ENCODE measurements at places on chromosomes 3 and 15.

DNA sequence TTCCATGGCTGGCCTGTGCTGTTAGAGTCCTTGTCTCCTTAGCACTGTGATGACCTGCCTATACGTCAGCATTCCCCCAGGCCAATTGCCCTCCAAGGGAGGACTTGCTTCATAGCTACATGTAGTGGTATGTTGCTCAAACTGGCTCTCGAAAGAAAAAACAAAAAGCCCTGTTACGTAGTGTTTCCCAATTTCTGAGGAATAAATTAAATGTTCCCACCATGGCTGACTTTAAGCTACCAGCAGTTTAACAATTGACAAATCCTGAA, 54.6 kb downstream of the WNT7A start:
- DNase-seq: no peak

GRCh38 chr3:165389064-165389463, 192.9 kb upstream of the SLITRK3 start:
- DNase-seq: no peak

GRCh38 chr15:91424001-91424400, 323.9 kb downstream of the SV2B start:
- DNase-seq: no peak

DNA sequence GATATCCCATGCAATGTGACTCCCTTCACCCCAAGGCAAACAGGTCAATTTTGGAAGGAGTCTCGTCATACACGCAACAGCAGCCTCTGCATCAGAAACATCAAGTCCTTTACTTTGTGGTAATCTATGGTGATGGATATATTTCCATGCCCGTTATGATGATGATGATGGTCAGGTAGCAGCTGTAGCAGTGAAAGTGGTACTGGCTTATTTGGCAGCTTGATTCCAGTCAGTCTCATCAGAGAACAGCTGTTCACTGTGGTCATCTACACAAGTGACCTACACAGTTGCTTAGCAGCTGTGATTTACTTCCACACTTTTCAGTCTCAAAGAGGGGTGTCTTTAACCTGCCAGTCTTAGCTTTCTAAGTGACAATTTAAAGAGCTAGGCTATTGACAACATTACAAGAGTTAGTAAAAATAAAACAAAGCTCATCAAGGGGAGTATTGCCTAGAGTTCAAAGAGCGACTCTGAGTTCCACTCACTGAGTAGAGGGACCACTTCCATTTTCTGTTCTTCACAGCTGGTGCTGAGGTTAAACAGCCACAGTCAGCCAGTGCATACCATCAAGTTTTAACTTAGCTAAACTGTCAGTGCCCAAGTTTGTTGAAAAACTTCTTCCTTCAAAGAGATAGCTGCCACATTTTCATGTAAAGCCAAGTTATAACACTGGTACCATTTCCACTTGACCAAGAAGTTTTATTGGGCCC, 587.4 kb upstream of the KCNMB2 start:
- no peak for DNase-seq

- DNase-seq: no peak
These were observed 39.4 kb upstream of the KY start for GRCh38 chr3:134690226-134690625.

- peak; percentile 16 for DNase-seq
These were observed 47.6 kb downstream of the RAP2B start for GRCh38 chr3:153209596-153209995.

DNA sequence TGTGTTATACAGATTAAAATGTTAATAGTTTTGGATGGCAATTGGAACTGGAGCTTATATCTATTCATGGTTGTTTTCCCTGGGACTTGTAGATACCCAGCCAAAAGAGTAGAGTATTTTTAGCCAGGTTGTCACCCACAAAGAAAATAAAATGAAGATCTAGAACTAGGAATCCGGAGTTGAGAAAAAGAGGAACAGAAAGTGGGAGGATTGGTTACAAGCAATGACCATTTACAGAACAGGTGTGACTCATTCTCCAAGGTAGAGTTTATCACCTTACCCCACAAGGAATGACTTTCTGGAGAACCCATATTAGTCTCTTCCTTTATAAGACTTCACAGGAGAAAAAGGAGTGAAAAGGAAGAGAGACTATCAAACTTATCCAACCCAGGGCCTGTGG, 99.8 kb downstream of the TMEM108 start:
- no peak for DNase-seq

- DNase-seq: peak; percentile 43
These were observed 882 bp downstream of the GXYLT2 start for GRCh38 chr3:72888546-72889309.

DNA sequence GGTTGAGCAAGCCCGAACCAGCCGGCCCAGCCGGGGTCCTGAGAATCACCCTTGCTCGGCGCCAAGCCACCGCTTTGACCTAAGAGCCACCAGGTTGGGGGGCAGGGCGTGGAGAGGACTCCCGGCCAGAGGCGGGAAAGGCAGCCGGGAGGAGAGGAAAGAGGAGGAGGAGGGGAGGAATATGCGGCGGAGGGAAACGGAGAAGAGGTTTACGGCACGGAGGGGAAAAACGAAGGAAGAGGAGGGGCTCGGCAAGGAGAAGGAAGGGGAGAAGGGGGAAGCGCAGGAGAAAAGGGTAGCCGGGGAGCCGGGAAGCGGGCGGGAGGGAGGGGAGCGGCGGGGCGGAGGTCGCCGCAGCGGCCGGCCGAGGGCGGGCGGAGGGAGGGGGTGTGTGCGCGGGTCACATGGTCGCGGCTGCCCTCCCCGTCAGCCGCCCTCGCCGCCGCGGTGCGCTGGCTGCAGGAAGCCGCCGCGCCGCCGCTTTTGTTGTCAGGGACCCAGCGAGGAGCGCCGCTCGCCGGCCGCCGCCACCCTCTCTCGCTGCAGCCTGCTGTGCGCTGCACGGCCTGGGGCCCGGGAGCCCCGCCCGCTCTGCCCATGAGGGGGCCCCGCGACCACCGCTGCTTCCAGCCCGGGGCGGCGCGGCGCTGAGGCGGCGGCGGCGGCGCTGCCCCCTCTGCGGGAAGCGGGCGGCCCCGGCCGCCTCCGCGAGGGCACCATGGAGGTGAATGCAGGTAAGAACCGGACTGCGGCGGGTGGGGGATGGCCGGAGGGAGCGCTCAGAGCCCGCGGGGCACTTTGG, at the start of gene NR1D2:
Gene NR1D2 (plus strand): TSS at position 426 of the 802 bp plus-strand sequence. CDS start 293 bp downstream, at position 719.
- DNase-seq: peak; percentile 74

DNA sequence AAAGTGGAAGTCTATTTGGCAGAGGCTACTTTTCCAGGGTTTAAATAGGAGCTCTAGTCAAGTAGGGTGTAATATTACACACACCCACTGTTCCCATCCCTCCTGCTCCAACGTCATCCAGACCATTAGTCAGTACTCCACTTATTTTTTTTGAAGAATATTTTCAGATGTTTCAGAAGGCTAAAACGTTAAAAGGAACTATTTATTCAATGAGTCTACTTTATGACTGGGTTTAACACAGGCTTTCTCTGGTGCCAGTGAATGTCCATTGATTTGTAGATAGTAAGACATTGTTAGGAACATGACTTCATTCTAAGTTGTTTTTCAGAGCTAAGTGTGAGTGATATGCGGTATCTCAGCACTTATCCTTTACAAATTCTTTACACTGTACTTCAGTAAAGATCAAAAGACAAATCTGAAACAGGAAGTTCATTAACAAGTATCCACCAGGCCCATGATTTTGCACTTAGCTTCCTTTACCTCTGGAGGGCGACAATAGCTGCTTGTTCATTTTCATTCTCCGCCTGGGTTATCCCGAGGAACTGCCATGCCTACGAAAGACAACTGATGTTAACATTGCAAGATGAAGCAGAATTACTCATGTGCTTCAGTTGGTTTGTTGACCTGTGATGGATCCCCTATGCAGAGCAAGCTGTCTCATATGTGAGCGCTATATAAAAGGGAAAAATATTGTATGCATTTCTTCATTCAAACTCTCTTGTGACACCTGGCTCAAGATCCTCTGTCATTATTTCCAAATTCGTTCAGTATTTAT, 158.7 kb downstream of the USP13 start:
- DNase-seq: peak; percentile 68

- no peak for DNase-seq
These were observed 72.9 kb downstream of the RIOX2 start for GRCh38 chr3:97899331-97899730.

DNA sequence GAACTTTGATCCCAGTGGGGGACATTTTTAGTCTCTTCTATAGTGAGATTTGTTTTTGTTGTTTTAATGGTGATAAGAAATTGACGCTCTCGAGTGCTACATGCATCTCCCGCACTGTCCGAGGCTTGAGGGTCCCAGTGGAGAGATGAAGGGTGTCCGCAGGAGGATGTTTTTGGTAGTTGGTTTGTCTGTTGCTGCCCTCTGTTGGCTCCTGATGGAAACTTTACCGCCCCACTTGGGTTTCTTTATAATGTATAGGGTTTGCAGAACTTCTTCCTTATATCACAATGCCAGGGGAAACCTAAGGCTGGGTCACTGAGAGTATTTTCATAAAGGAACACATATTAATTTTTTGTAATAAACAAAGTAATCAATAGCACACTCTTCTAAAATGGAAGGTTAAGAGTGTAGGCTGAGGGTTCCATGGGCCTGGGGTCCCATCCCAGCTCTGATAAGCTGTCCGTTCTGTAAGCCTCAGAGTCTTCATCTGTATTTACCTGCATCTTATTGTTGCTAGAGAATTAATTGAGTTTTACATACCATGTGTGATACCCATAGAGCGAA, 185.3 kb upstream of the FEZF2 start:
- peak; percentile 2 for DNase-seq

GRCh38 chr3:10726787-10727186, 89.2 kb upstream of the SLC6A11 start:
- no peak for DNase-seq

- DNase-seq: no peak
These were observed 152.1 kb upstream of the TBC1D5 start for GRCh38 chr3:17894434-17895060.

- DNase-seq: peak; percentile 6
These were observed 632.2 kb downstream of the MAGI1 start for GRCh38 chr3:65406470-65406869.

- DNase-seq: no peak
These were observed 27.6 kb downstream of the VIPR1 start for GRCh38 chr3:42530073-42530472.

GRCh38 chr3:186209810-186210752, 101.2 kb upstream of the ETV5 start:
- DNase-seq: no peak

DNA sequence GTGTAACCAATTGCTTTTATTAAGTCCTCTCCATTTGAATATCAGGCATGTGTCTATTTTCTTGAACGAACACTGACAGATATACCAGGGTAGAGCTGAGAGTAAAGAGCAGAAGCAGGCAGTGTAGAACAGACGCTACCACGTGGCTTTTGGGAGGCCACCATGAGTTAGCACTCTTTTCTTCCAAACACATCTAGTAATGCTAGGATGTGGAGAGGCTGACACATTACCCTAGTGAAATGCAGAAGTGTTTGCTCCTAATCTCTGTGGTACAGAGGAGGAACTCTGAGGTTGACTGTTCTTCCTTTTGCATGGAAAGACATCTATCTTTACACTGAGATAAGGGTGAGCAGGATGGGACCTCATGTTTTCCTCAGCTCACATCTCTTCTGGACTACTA, 216.3 kb downstream of the SATB1 start:
- DNase-seq: no peak

- DNase-seq: no peak
These were observed 678.1 kb upstream of the CCDC54 start for GRCh38 chr3:106699122-106699521.

- no peak for DNase-seq
These were observed 60.0 kb downstream of the AKAP13 start for GRCh38 chr15:85440451-85440850.

- DNase-seq: peak; percentile 53
These were observed 30.8 kb downstream of the MDFIC2 start for GRCh38 chr3:70281663-70282062.

- peak; percentile 51 for DNase-seq
These were observed 73.6 kb downstream of the EEFSEC start for GRCh38 chr3:128226795-128227395.

Measured in A549 (cell line).